GM13977 (cell line): ENCODE measurements at places on chromosomes 4 and X.

DNA sequence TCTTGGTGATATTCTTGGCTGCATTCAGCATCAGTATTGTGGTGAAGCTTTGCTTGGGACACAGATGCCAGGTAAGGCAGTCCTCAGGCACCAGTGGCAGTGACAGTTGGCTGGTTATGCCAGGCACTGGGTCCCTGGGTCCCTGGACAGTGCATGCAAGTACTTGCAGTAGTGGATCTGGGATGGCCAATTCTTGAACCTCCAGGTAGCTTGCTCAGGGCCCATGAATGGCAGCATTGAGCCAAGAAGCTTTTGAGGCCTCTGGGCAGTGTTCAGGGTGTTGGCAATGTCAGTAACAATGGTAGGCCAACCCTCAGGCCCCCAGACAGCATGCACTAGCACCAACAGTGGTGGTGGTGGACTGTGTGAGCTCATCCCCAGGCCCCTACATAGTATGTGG lies 106.8 kb upstream of the ANXA10 start:
- DNase-seq, result no peak

DNA sequence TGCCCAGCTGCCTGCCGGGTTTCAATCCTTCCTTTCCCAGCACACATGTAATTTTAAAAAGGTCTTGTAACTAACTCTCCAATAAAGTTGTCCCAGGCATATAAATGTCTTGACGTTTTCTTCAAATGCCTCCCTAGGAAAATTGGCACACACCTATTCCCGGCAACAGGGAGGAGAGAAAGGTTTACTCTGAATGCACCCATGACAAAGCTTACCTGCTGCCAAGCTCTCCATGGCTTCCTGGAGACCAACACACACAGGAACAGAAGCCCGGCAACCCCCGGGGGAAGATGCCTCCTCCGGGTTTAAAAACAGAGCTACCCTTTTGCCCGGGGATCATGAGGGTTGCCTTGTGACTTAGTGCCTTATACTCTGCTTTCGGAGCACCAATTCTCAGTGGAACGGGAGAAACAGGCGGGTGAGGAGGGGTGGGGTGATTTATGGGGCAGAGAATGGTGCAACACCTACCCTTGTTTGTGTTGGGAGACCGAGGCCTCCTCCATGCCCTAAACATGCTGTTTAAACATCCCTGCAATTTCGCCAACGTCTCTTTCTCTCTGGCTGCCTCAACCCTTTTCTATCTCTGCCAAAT lies 4.8 kb upstream of the GYG2 start:
- no peak for DNase-seq

DNA sequence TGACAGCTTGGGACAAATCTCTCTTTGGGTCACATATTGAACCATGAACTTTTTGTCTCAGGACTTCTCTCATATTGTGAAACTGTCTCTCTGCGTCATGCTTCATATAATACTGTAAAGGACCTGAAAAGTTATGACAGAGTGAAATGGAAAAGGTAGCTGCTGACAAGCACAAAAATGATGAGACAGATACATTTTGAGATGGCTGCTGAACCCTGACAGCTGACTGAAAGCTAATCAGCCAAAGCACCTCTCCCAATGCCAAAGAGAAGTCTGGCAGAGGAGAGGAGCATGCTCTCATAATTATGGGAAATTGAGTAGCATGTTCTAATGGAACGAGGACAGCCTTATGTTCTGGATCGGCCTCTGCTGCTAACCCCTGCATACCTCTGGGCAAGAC lies 873.4 kb upstream of the ADGRL3 start:
- DNase-seq, result no peak

- no peak for DNase-seq
These were observed 112.8 kb downstream of the PPA2 start for GRCh38 chr4:105361053-105361452.

GRCh38 chr4:25234390-25235370 lies 847 bp downstream of the PI4K2B start:
- DNase-seq, result peak; percentile 79

DNA sequence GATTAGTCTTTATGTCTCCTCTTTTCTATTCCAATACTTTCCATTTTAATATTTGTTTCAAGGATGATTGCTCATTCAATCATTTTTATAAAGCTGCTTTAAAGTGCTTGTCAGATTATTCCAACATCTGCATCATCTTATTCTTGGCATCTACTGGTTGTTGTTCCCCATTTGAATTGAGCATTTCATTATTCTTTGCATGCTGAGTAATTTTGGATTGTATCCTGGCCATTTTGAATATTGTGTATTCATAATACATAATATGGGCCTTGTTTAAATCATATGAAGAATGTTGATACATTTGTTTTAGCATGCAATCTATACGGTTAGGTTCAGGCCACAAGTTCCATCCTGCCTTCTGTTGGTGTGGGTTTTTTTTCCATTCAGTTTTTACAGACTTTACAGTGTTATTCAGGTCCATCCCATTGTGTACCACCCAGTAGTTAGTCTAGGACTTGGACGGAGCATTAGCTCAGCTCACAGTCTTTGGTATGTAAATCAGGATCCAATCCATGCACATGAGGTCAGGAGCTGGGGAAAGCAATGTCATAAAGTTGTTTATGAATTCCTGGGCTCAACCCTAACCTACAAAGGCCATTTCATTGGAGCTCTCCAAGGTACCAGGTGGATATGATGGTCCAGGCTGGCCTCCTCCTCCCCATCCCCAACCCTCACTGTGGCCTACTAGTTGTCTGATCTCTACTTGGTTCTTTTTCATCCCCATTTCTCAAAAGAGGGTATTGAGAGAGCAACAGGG lies 20.3 kb downstream of the RGN start:
- no peak for DNase-seq

DNA sequence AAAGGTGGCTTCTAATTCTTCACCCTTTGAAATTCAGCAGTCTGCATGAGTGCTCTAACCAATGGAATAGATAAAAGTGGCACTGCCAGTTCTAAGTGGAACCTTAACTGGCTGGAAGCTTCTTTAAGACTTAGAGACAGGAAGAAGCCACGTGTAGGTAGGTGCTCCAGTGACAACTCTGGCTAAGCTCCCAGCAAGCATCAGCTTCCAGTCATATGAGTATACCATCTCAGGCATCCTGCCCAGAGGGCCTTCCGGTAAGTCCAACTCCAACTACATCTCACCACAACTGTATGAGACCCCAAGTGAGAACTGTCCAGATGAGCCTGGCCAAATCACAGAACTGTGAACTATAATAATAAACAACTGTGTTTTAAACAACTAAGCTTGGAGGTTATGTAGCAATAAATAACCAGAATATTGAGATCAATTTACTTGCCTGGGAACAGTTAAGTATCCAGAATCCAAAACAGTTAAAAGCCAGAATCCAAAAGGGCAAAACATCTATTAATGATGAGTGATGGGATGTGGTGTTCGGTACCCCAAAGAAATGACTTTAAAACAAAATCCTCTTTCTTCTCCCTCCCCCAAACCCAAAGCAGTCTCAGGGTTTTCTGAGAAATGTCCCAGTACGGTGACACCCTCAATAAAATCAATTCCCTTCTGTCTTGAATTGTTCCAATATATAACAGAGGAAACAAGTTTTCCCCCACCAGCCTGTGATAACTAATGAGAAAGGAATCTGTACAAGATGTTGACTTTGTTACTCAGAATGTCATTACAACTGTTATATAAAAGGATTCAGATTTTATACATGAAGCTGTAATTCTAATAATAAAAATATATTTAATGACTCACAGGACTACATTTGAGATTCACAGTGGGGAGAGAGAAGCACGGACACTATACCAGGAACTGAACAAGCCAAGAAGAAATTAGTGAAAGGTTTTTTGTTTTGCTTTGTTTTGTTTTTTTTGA lies 4.2 kb downstream of the TSPAN5 start:
- no peak for DNase-seq

- no peak for DNase-seq
These were observed 154.8 kb upstream of the PDE5A start for GRCh38 chr4:119783189-119783983.

DNA sequence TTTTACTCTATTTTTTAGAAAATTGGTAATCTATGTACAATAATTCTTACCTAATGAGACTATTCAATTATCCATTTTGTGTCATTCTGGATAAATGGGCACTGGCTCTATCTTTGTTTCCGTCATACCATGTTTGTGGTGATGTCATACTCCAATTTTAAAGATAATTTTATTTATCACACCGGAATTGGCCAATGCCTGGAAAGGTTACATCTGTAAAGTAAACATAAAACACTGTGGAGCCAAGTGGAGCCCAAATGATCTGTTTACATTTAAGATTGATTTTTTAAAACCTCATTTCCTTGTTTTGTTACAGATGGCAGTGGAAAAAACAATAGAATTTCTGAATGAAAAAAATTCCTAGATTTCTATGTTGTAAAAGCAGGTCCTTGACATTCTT lies 120.2 kb upstream of the GPRIN3 start:
- no peak for DNase-seq

DNA sequence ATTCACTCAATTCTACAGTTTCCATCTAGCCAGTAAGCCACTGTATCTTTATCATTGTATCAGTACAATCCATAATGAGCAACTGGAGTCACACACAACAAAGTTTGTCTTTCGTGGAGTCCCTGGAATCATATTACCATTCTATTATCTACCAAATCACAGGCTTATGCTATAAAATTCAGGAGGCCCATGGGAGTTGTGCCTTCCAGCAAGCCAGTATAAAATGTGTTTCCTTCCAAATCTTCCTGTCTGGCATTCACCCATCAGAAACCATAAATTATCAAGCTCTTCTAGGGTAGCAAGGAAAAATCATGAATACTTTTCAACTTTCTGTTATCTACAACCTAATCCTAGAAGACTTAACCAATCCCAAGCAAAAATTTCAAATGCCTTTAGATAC lies 1383.3 kb upstream of the PCDH7 start:
- no peak for DNase-seq

GRCh38 chrX:70497026-70497425 lies 52.4 kb downstream of the DLG3 start:
- no peak for DNase-seq

DNA sequence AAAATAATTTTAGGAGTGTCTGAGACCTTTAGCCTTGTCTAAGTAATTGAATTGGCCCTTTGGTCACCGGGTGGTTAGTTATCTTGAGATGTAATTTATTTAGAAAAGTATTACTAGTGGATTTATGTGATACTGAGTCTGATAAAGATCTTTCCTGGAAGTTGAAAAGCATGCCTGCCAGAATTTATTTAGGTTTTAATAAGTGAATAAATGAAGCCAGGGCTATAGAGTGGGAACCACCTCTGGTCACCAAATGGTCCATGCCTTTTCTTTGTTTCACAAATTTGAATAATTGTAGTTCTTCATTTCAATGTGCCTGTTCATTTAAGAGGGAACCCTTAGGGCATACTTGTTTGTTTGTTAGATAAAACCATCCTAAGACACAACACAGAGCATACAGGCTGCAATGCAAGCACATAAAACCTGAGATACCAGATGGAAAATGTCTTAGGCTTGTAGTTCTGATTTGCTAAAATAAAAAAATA lies 627.8 kb downstream of the ADGRL3 start:
- no peak for DNase-seq

- no peak for DNase-seq
These were observed 8.8 kb downstream of the BBS7 start for GRCh38 chr4:121861426-121861825.

DNA sequence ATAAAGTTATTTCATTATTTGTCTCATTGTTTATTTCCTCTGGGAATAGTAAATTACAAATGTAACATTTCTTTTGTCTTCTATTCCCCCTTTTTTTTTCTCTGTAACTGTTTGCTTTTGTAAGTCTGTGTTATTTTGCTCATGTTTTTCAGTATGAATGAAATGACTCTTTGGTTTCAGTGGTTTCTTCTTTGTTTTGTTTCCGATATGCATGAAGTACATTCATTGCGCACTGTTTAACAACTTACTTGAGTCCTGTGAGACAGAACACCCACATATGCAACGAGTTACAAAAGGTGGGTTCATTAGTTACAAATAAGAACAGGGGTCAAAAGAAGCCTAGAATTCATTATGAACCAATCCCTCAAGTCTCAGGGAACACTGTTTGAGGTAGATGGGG lies 175.0 kb upstream of the UGT8 start:
- peak; percentile 20 for DNase-seq

- no peak for DNase-seq
These were observed 13.7 kb downstream of the CTAG1A start for GRCh38 chrX:154598656-154599055.

- DNase-seq, result no peak
These were observed 14.5 kb downstream of the PRSS48 start for GRCh38 chr4:151291485-151291884.

DNA sequence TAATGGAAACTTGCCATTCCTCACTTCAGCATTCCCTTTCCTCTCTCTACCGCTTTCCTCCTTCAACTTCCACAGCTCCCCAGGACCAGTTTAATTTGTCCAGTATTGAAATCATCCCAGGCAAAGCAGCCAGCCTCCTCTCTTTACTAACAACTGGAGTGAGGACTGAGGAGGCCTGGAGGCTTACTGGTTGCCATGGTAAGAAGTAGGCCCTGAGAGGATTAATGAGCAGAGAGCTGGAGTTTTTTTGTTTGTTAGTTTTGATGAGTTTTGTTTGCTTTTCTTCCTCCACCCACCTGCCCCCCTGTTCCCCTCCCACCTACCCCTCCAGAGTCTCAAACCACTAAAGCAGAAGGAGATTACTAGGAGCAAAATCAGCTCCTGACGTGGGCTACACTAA lies 29.5 kb upstream of the PLP1 start:
- DNase-seq, result no peak

- DNase-seq, result peak; percentile 20
These were observed 688 bp upstream of the EVC start for GRCh38 chr4:5710065-5710960.

- DNase-seq, result peak; percentile 21
These were observed 111.1 kb upstream of the ACSL4 start for GRCh38 chrX:109843963-109844751.

DNA sequence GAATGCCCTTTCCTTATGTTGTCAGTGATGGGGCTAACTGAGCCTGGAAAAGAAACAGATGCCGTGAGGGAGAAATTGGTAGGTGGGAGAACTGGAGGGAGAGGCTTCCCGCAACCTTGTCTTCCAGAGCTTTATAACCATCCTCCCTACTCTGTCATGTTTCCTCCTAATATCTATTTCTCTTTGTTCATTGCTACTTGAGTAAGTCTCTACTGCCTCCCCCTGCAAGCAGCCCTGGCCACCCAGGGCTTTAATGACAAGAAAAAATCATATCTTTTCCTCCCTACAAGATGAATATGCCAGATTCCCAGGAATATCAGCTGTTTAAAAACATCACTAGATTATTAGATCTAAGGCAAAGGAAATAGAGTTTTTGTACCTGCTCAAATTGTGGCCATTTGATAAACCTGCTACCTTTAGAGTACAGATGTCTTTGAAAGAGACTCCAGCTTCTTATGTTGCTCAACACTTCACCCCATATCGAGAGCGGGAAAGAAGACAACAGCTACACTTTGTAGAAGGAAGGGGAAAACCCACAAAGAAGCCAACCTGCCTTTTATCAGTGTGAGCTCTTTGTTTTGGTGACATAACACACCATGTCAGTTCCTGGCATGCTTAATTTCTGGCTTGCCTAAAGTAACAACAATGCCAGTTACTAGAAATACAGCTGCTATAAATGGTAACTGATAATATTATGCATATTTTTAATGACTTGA lies 186.6 kb upstream of the LEF1 start:
- DNase-seq, result no peak

- no peak for DNase-seq
These were observed 70.2 kb upstream of the ETNPPL start for GRCh38 chr4:108833046-108833445.

- DNase-seq, result no peak
These were observed 61.4 kb downstream of the PAPSS1 start for GRCh38 chr4:107658400-107659336.

GRCh38 chr4:14428125-14428524 lies 574.2 kb upstream of the CPEB2 start:
- no peak for DNase-seq

GRCh38 chr4:80092847-80093246 lies 19.8 kb upstream of the ANTXR2 start:
- no peak for DNase-seq

GRCh38 chr4:27917381-27917780 lies 1056.7 kb downstream of the STIM2 start:
- no peak for DNase-seq
